Pancreas (tissue), 10 donors: ENCODE measurements at places on chromosomes 5 and 9.

GRCh38 chr5:121550989-121551388 is 300.7 kb upstream of the FTMT start:
- DNase-seq = no peak

DNA sequence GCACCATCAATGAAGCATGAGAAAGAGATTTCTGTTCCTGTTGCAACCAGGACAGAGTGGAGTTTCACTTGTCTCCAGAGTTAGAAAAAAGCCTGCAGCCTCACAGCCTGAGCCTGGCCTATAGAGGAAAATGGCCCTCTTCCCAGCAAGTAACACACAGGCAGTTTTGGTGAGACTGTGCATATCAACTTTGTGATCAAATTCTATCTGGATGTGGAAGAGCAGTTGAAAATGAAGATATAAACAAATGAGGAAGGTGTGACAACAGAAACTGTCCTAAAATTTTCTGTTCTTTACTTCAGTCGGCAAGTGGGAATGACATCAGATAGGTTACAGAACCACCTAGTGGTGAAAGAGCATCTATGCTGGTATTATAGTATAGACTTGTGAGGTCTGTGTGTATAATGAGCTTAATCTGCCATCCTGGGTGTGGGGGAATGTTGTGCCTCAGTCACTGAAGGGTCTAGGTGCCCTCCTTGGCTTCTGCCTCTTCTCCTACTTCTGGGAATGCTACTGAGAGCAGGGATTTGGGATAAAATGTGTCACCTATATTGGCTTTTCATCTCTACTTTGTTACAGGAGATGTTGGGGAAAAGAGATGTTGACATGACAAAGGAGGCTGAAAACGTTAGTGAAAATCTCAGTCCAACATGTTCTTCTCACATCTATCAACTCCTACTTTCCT is 28.2 kb downstream of the YIPF5 start:
- DNase-seq = no peak

- DNase-seq = peak; percentile 78
Measured at GRCh38 chr9:83708515-83709158, 879 bp upstream of the UBQLN1 start.

- no peak for DNase-seq
Measured at GRCh38 chr5:59035681-59036080, 452.8 kb downstream of the RAB3C start.
